Fibroblast of the aortic adventitia (primary cell): ENCODE measurements at places on chromosomes 2 and 18. TPM values are rescaled to one million over a fixed set of nuclear protein-coding genes. Genes with fewer than 3 reads are reported as not detected.

Gene LRRTM4
- total RNA-seq = 0.18 and 1.5 TPM in 2 replicates

Gene IL1RL1
- 4.9 and 8.2 TPM in 2 replicates for total RNA-seq

Gene ZNF638
- total RNA-seq = 123 and 280 TPM in 2 replicates

Gene VWC2L
- not detected in 2 replicates for total RNA-seq

Gene C2orf92
- 1.9 and 2.0 TPM in 2 replicates for total RNA-seq

Gene NEB
- 0.27 and 0.41 TPM in 2 replicates for total RNA-seq

Gene VAMP8
- 0.54 and 1.7 TPM in 2 replicates for total RNA-seq

Gene SERPINB11
- not detected in 2 replicates for total RNA-seq

Gene CNRIP1
- total RNA-seq = 40.0 and 46.9 TPM in 2 replicates

Gene ICOS
- not detected in 2 replicates for total RNA-seq

Gene FTCDNL1
- 1.5 TPM in 1 of 2 replicates, not detected in the other for total RNA-seq

Gene MPPE1
- total RNA-seq = 24.0 and 65.0 TPM in 2 replicates

Gene PLEK
- under 0.01 TPM in 1 of 2 replicates, not detected in the other for total RNA-seq

Gene SLC19A3
- 0.18 and 1.6 TPM in 2 replicates for total RNA-seq

Gene RAB6D
- total RNA-seq = under 0.01 TPM in 1 of 2 replicates, not detected in the other

Gene LYPD1
- 0.74 and 25.2 TPM in 2 replicates for total RNA-seq

Gene LHCGR
- 0.25 TPM in 1 of 2 replicates, not detected in the other for total RNA-seq

Gene SERPINB10
- total RNA-seq = not detected in 2 replicates

Gene CXCR1
- total RNA-seq = not detected in 2 replicates

Gene C2orf80
- not detected in 2 replicates for total RNA-seq

Gene UGT1A4
- not detected in 2 replicates for total RNA-seq

Gene MOGAT1
- not detected in 2 replicates for total RNA-seq

Gene IL37
- total RNA-seq = not detected in 2 replicates

Gene SPDYA
- 1.1 and 6.5 TPM in 2 replicates for total RNA-seq
